Neuronal stem cell (in vitro differentiated cells): ENCODE measurements at places on chromosomes 7 and 10.

DNA sequence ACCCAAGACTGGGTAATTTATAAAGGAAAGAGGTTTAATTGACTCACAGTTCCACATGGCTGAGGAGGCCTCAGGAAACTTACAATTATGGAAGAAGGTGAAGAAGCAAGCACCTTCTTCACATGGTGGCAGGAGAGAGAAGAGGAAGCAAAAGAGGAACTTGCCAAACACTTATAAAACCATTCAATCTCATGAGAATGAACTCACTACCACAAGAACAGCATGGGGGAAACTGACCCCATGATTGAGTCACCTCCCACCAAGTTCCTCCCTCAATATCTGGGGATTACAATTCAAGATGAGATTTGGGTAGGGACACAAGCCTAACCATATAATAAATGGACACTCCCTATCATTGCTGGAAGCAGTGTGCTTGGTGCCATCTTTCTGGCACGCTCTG lies 506.3 kb downstream of the CALN1 start:
- H3K36me3 ChIP-seq = no peaks in the 10 kb centered on the region
- H3K4me1 ChIP-seq = no peaks in the 10 kb centered on the region

DNA sequence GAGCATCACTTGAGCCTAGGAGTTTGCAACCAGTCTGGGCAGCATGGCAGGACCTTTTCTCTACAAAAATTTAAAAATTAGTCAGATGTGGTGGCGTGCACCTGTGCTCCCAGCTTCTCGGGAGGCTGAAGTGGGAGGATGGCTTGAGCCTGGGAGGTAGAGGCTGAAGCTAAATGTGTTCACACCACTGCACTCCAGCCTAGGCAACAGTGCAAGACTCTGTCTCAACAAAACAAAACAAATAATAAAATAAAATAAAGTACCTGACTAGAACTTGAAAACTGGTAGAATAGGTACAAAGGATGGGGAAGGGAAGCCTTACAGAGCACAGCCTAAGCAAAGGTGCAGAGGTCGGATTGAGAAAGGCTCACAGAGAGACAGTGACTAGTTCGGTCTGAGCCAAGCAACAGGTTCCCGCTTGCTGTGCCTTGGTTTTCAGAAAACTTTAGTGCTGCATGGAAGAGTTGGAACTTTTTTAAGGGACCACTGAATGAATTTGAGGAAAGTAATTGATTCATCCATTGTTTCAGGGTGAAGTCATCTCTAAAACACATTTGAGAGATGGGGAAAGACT lies 100.1 kb upstream of the STK17A start:
- DNase-seq = no peak
- no peak overlapping the region for H3K4me3 ChIP-seq
- H3K27me3 ChIP-seq = no peaks in the 10 kb centered on the region
- no peaks in the 10 kb centered on the region for H3K4me1 ChIP-seq

GRCh38 chr7:138691178-138691577 lies 10.0 kb downstream of the SVOPL start:
- H3K27me3 ChIP-seq = no peaks in the 10 kb centered on the region
- H3K27ac ChIP-seq = no peak overlapping the region
- H3K36me3 ChIP-seq = no peaks in the 10 kb centered on the region

- H3K36me3 ChIP-seq = no peaks in the 10 kb centered on the region
- peaks cover 64% of the 10 kb centered on the region for H3K27me3 ChIP-seq
- peaks cover 44% of the 10 kb centered on the region for H3K4me1 ChIP-seq
- H3K4me3 ChIP-seq = peak overlapping the region; percentile 70
- no peak for DNase-seq
- H3K27ac ChIP-seq = no peak overlapping the region
These were observed 4.3 kb downstream of the SHH start for GRCh38 chr7:155807789-155808548.

GRCh38 chr7:116802746-116803152 lies 59.6 kb upstream of the CAPZA2 start:
- H3K27me3 ChIP-seq = no peaks in the 10 kb centered on the region
- H3K4me3 ChIP-seq = no peak overlapping the region
- peak overlapping the region; percentile 12 for H3K27ac ChIP-seq
- no peaks in the 10 kb centered on the region for H3K36me3 ChIP-seq
- peak; percentile 14 for DNase-seq

DNA sequence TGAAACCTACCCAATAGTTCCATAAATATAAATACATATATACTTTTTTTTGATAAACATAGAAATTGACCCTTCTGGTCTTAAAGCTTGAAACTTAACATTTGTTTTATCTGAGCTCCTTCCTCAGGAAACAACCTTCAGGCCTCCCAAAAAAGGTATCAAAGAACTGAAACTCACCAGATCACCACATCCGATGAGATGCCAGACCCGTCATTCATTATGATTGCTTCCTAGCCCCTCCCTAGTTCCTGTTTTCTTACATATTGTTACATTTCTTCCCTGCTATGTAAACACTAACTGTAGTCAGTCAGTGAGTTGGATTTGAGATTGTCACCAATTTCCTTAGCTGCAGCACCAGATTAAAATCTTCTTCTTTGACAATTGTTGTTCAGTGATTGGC lies 663.6 kb downstream of the PCDH15 start:
- no peak overlapping the region for H3K27ac ChIP-seq
- no peaks in the 10 kb centered on the region for H3K36me3 ChIP-seq
- H3K4me3 ChIP-seq = no peak overlapping the region
- no peaks in the 10 kb centered on the region for H3K4me1 ChIP-seq

- no peaks in the 10 kb centered on the region for H3K27me3 ChIP-seq
- H3K4me1 ChIP-seq = no peaks in the 10 kb centered on the region
- no peak overlapping the region for H3K4me3 ChIP-seq
- DNase-seq = no peak
- no peak overlapping the region for H3K27ac ChIP-seq
These were observed 358.2 kb downstream of the FGFR2 start for GRCh38 chr10:121240011-121240410.

GRCh38 chr10:125824736-125825135 lies 1.4 kb downstream of the BCCIP start:
- peaks cover 1% of the 10 kb centered on the region for H3K4me1 ChIP-seq
- no peaks in the 10 kb centered on the region for H3K27me3 ChIP-seq
- H3K27ac ChIP-seq = no peak overlapping the region
- H3K36me3 ChIP-seq = peaks cover 12% of the 10 kb centered on the region
- no peak for DNase-seq

DNA sequence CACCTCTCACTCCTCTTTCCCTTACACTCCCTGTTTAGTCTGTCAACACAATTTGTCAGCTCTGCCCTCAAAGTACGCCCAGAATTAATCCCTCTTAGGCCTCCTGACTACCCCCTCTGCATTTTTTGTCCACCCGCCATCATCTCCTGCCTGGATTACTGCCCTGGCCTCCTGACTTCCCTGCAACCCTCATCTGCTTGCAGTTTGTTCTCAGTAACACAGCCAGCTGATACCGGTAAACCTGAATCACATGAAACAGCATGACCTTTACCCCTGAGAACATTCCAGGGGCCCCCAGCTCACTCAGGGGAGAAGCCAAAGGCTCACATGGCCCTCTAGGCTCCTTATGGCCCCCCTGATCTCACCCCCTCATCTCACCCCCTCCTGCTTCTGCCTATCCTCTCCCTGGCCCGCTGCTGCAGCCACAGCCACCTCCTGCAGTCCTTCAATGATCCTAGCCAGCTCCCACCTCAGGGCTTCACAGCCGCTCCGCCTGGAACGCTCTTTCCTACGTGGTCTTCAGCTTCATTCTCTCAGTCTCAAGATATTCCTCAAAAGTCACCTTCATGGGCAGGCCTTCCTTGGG lies 8.9 kb downstream of the C10orf53 start:
- no peak for DNase-seq
- H3K27me3 ChIP-seq = peaks cover 59% of the 10 kb centered on the region
- peaks cover 7% of the 10 kb centered on the region for H3K4me1 ChIP-seq
- no peak overlapping the region for H3K4me3 ChIP-seq
- no peak overlapping the region for H3K27ac ChIP-seq
- no peaks in the 10 kb centered on the region for H3K36me3 ChIP-seq

GRCh38 chr7:25240340-25240739 lies 12.1 kb upstream of the NPVF start:
- H3K4me3 ChIP-seq = no peak overlapping the region
- no peak for DNase-seq
- peaks cover 24% of the 10 kb centered on the region for H3K27me3 ChIP-seq
- no peak overlapping the region for H3K27ac ChIP-seq

- no peaks in the 10 kb centered on the region for H3K27me3 ChIP-seq
- no peaks in the 10 kb centered on the region for H3K36me3 ChIP-seq
- H3K4me3 ChIP-seq = no peak overlapping the region
- H3K4me1 ChIP-seq = no peaks in the 10 kb centered on the region
These were observed 316.6 kb upstream of the ANKRD30A start for GRCh38 chr10:36808625-36809362.

- DNase-seq = no peak
- no peaks in the 10 kb centered on the region for H3K27me3 ChIP-seq
- no peak overlapping the region for H3K27ac ChIP-seq
- no peaks in the 10 kb centered on the region for H3K36me3 ChIP-seq
These were observed 70.5 kb upstream of the DIP2C start for GRCh38 chr10:759898-760477.

DNA sequence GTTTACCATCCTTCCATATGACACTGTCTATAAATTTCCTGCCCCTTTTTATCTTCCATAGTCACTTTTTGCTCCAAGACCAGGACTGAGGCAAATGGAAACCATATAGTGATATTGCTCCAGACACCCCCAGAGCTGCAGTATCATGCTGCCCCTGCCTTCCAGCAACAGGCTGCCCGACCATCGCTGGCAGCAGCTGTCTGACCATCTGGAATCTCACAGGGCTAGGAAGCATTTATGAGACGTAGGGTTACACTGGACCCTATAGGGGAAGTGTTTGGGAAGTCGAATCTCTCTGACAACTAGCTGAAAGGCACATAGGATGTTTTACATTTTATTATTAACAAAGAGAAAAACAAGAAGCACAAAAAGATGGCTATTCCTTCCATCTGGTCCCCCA lies 19.4 kb downstream of the ENO4 start:
- H3K4me1 ChIP-seq = no peaks in the 10 kb centered on the region
- no peaks in the 10 kb centered on the region for H3K36me3 ChIP-seq
- DNase-seq = no peak
- H3K4me3 ChIP-seq = no peak overlapping the region
- no peaks in the 10 kb centered on the region for H3K27me3 ChIP-seq
- H3K27ac ChIP-seq = no peak overlapping the region

DNA sequence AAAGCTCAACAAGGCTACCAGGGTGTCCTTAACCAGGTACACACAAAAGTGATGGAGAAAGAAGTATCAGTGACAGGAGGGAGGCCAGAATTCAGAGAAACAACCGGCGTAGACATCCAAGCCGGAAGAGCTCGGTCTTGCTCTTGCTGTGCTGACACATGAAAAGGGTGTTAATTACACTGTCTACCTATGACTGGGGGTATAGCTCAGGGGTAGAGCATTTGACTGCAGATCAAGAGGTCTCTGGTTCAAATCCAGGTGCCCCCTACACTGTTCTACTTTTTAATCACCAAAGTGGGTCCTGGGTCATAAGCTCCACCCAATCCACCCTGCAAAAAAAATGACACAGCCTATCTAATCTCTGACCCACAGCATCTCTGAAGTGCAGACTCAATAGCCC lies 86.9 kb upstream of the ZNF746 start:
- H3K36me3 ChIP-seq = peaks cover 90% of the 10 kb centered on the region
- no peak overlapping the region for H3K27ac ChIP-seq
- H3K4me1 ChIP-seq = no peaks in the 10 kb centered on the region
- H3K4me3 ChIP-seq = no peak overlapping the region

DNA sequence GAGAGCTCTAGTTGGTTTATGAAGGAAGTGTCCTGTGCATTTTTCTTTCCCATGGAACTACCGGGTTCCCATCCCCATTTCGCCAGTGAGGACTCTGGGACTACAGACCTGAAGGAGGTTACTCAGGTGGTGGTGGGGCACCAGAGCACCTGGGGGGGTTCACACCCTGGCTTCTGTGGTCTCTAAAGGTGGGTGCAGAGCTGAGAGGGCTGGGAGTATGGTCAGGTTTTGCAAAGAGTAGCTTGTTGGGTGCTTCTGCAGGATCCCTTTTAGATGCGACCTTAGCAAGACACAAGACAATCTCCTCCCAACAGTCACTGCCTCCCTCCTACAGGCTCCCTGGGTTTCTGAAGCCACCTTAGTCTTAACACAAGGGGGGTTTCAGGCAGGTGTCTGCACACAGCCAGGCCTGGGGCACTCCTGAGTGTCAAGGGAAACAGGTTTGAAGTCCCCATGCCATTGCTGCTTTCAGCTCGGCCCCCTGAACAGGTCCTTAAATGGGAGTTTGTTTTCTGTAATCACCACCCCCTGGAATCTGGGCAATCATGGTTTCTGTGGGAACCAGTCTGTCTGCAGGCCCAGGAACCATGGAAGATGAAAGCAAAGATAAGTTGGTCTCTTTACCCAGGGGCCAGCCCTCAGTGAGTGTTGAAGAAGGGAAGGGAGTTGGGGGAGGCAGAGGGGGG lies 9.9 kb upstream of the CXCL12 start:
- no peak overlapping the region for H3K4me3 ChIP-seq
- H3K4me1 ChIP-seq = no peaks in the 10 kb centered on the region
- no peaks in the 10 kb centered on the region for H3K36me3 ChIP-seq
- no peak for DNase-seq
- H3K27me3 ChIP-seq = no peaks in the 10 kb centered on the region
